T follicular helper cell (primary cell): ENCODE measurements at places on chromosomes 3 and 15.

DNA sequence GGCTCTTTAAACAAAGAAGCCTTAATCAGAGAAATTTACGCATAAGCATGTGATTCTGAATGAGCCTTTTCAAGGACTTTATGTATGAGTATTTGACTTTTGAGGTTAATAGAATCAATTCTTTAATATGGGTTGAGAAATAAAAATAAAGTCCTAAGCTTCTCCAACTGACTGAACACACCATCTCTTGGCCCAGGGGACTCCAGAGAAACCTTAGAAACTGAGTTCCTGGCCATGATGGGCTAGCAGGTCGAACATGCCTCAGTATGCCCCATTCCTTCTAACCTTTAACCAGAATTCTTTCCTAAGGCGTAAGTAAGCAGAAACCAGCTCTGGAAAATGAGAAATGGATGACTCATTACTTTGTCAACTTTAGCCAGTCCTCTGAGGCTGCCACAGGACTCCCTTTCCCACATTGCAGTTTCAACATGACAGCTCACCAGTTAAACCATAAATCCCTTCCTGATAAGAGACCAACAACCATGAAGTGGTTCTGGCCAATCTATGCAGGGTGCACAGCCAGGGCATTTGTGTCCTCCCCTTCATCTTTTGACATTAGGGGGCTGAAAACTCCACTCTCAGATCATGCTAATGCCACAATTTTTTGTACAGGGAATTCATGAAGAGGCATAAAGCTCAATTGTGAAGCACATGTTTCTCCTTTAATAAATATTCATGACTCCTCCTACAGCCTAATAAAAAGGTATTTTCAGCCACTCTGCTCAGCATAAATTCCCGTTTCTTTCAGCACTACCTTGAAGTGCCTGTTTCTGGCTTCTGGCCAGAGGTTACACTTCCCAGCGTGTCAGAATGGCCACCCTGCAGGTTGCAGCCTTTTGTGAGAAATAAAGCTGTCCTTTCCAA is 33.3 kb downstream of the TM4SF18 start:
- no peak for DNase-seq

GRCh38 chr3:114329823-114330222 is 36.0 kb downstream of the TIGIT start:
- DNase-seq = no peak

- DNase-seq = no peak
These were observed 187.3 kb downstream of the SUCNR1 start for GRCh38 chr3:152060701-152061100.

DNA sequence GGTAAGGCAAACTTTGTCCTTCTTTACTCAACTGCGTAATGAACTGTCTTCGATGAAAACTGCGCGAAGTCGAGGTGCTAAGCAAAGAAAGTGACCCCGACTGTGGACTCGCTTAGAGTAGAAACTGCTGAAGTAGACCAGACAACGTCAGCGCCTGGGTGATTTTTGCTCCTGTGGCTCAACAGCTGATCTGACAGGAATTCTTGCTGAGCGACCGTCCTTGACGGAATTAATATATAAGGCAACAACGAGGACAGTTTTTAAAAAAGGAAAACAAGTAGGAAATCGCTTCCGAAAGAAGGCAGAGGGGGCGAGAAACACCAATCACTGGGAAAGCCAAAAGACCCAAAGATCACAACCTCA is 541 bp downstream of the RPS27L start:
- no peak for DNase-seq

DNA sequence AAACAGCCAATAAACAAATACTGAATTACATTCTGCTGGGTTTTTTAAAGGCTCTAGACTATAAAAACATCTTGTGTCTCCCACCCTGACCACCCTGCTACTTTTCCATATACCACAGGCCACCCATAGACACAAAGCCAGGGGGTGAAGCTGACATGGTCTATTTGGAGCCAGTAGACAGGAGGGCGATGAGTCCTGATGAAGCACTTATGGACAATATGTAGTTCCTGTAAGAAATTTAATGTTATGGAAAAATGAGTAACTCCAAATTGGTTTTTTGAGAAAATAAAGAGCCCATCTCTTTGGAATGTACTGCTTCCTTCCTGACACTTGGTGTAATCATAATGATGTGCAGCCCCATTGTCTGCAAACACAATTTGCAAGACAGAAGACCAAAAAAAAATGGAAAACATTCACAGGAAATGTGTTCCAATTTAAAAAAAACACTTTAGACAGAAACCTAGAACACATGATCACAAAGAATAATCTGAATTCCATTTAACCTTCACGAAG is 11.8 kb downstream of the SSR3 start:
- DNase-seq = no peak

DNA sequence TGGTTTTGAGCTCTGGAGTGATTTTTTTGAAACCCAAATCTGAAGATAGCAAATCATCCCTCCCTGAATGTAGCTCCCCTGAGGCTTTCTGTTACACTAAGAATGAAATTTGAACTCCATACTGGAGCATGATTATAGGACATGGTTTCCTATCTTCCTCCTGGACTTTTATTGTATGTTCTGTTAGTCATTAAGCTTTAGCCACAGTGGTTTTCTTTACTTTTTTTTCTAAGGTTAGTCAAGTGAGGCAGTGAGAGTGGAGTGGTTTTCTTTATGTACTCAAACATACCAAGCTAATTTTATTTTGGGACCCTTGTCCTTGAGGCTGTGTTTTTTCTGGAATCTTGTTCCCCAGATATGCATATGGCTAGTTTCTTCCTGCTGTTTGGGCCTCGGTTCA is 55.2 kb upstream of the FRMD4B start:
- no peak for DNase-seq

DNA sequence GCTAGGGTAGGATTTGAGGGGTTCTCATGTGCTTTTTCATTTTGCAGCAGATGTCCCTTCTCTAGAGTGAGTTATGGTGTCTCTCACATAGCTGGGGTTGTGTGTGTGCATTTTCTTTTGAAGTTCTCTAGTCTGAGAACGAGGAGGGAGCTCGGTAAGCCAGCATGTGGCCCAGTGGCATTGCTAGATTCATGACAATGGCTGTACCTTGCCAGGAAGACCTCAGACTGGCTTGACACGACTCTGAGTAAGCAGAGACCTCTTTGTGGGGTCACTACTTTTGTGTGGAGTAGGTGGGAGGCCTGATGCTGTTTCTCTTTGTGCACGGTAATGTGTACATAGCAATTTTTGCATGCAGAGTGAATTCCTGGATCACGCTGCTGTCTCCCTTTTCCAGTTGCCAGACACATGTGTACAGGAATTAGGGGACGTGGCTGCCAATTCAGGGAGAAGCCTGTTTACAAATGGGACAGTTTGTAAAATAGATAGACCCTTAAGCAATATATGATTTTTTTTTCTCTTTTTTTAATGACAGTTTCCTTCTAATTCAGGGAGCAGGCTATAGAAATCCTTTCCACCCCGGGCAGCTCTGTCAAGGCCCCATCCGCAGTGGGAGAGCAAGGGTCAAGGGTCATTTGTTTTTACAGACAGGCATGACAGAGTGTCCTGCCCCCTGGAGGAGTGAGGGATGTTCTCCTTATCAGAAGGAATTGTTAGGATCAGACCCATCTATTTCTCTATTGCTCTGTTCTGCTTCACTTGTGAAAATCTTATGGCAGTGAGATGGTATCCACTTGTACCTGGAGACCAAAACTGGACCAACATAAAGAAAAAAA is 4.6 kb downstream of the CACNA1D start:
- no peak for DNase-seq

DNA sequence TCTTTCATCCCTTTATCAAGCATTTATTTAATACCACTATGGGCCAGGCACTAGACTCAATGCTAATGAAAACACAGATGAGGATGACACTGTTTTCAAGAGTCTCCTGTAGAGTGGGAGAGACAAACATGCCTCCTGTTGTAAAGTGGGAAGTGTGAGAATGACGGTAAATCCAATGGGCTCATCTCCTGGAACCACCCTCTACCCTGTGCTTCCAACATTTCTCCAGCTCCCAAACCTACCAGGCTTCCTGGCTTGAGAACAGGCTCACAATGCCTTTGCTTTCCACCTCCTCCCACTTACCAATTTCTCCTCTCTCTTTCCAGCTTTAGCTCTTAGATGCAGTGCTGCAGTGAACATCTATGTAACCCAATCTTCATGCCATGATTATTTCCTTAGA is 54.1 kb upstream of the TBC1D23 start:
- no peak for DNase-seq

DNA sequence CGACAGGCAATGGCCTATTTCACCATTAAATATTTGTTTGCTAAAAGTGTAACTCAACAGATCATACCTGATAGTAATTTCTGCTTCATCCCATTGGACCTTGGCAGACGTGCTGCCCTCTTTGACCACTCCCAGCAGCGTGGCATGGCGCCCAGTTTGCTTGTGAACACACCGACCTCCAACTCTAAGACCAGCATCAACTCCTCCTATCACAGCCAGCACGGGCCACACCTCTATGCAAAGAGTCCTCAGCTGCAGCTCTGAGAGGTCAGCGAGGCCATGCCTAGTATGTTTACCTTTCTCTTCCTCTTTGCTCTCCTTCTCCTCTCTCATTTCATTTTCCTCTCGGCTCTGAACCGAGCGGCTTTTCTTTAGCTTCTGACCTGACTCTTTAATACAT is 80.6 kb downstream of the FBXL22 start:
- DNase-seq = no peak

- no peak for DNase-seq
These were observed 170.2 kb downstream of the KCNMB2 start for GRCh38 chr3:178706411-178706810.

DNA sequence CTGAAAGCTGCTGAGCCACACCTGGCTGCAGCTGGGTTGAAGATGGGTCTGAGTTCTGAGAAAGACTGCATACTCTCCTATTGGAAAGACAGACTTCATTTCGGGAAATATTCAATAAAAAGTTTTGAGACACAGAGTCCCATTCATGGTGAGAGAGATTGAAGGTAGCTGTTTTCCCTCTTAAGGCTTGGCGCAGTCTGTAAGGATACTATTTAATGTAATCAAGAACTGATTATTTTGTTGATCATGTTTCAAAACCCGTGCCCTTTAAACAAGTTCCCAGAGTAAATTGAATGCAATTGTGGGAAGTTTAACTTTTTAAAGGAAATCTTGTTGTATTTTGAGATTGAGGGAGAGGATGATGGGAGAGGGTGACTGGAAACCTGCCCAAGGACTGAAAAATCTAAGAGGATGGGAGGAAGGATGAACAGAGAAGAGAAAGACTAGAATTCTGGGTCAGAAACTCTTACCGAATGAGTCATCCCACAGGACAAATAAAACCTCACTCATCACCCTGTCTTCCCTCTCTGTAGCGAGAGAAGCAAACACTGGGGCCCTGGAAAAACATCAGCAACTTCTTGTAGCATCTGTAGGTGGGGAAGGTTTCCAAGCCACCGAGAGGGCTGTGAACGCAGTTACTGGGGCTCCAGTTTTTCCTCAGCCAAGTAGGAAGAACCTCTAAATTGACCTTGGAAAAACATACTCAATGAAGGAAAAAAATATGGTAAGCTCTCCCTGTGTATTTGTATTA is 193.2 kb upstream of the TPRG1 start:
- no peak for DNase-seq

DNA sequence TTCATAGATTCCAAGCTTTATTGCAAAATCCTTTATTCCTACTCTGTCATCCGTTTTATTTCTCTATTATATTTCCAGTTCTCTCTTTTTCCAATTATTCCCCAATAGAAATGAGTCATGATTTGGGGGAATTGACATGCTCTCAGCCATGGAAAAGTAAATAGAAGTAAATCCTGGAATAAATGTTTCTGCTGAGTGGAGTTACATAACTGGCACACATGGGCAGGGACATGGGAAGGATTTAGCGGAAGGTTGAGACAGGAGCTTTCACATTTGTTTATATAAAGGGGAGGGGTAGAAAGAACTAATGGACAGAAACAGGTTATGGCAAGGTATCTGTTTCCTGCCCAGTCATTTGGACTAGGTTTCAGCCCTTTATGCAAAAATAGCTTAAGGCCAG is 221.6 kb downstream of the PLOD2 start:
- DNase-seq = no peak

- DNase-seq = no peak
These were observed 15.9 kb downstream of the SATB1 start for GRCh38 chr3:18409266-18409665.

GRCh38 chr15:77180270-77180669 is 109.4 kb upstream of the TSPAN3 start:
- no peak for DNase-seq

- DNase-seq = no peak
These were observed 506.9 kb downstream of the NR2F2 start for GRCh38 chr15:96837241-96837970.

DNA sequence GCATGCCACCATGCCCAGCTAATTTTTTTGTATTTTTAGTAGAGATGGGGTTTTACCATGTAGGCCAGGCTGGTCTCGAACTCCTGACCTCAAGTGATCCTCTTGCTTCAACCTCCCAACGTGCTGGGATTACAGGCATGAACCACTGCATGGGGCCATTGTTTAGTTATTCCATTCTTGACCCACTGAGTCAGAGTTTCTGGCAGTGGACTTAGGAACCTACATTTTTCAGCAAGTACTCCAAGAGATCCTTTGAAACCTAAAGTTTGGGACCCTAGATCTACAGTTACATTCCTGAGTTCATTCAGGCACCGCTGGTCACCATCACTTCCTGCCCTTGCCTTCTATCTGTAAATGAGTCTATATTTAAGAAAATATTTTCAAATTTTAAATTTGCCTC is 1.4 kb upstream of the TNFSF10 start:
- no peak for DNase-seq

- DNase-seq = no peak
These were observed 62.8 kb upstream of the DCLK3 start for GRCh38 chr3:36827133-36827532.

GRCh38 chr3:10955711-10956453 is 36.7 kb upstream of the SLC6A1 start:
- DNase-seq = no peak

- DNase-seq = no peak
These were observed 6.5 kb upstream of the TM4SF18 start for GRCh38 chr3:149339931-149340309.

GRCh38 chr15:56667517-56667916 is 65.8 kb downstream of the ZNF280D start:
- no peak for DNase-seq

DNA sequence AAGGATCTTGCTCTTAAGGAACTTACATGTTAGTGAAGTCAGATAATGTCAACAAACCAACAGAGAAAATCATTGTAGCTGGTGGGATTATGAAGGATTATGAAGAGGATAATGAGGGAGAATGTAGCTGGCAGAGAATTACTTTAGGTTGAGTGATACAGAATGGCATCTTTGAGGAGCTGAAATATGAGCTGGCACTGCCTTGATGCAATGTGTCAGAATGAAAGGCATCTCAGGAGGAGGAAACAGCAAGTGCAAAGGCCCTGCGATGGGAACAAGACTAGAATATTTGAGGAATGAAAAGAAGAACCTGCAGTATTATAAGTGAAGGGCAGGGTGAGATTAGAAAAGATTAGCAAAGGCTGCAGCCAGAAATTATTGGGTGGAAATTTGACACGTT is 237.2 kb upstream of the ADAMTS9 start:
- DNase-seq = no peak
